Stimulated activated CD4-positive, alpha-beta T cell treated with anti-CD3 and anti-CD28 coated beads, Interleukin-1b, Interleukin-23, amount 100 ng/mL, for 1 hour (primary cell): ENCODE measurements at places on chromosomes 2 and 18.

DNA sequence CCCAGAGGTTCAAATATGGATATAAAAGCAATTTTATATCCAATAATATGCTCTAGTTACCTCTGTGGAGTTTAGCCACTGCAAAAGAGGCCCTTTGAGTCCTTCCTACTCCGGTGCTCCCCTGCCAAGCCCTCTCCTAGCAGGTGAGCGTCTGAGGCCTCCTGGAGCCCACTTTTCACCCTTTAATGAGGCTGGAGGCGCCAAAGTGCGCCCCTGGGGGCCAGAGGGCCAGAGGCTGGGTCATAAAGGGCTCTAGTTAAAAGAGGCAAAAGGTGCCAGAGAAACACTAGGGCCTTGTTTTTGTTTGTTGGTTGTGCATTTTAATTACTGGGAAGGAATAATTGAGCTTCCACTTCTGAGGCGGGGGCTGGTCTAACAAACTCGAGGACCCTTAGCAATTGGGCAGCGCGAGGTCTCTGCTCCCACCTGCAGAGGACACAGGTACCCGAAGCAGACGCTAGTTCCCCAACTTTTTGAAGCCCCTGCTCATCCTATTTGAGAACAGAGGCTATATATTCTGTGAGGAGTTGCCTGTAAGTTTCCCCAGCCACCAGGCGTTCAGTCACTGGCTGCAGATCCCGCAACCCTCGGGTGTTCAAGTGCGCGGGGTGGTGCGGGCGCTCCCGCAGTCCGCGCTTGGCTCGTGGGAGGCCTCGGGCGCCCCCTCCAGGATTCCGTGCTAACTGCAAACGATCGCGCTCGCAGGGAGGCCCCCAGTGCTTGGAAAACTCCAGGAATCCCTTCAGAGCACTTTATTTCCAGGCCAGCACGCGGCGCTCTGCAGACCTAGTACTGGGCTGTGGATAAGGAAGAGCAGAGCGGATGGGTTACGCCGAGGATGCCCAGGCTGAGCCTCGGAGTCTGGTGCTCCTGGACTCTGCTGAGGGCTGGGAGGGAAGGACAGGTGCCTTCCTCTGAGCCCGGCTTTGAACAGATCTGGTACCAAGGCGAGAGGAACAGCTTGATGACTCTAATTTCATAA, 14.1 kb downstream of the MSGN1 start:
- DNase-seq, result no peak

DNA sequence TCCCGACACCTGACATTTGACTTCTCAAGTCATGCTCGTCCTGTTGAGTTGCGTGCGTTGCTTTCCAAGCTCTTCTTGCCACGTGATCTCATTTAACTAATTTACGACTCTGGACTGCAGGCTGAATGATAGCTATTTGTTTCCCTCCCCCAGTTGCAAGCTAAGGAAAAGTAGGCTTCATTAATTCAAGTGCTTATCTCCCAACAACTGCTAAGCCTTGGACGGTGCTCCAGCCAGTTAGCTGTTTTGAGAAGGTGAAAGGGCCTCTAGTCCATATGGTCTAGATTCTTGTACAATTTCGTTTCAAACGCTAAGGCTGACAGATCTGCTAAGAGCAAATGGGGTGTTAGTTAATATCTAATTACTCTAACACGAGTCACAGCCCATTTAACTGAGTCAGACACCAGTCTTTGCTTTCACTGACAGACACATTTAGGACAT, 21.1 kb downstream of the GPR45 start:
- DNase-seq, result no peak

DNA sequence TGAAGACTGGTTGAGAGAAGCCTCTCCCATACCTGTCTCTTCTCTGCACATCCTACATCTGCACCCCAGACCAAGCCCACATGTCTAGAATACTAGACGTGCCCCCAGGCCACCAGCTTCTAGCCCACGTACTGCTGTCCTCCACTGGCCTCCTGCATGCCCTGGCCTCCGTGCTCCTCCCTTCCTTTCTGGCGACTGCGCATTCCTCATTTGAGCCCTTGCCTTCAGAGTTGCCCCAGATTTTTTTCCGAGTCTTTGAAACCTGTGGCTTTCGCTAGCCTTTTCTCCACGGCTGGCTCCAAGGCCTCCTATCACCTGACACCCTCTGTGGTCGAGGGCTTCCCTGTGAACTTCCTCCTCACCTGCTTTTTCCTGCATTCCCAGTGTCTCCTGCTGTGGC, 11.2 kb downstream of the RNF144A start:
- DNase-seq, result no peak

GRCh38 chr2:12502759-12503158, 214.0 kb upstream of the TRIB2 start:
- DNase-seq, result no peak

- DNase-seq, result no peak
These were observed 6.8 kb downstream of the B3GNT2 start for GRCh38 chr2:62202729-62203128.

GRCh38 chr2:173652767-173653431, 298.2 kb downstream of the CDCA7 start:
- DNase-seq, result no peak

GRCh38 chr2:219538504-219538951, 5.1 kb downstream of the CHPF start:
- no peak for DNase-seq

DNA sequence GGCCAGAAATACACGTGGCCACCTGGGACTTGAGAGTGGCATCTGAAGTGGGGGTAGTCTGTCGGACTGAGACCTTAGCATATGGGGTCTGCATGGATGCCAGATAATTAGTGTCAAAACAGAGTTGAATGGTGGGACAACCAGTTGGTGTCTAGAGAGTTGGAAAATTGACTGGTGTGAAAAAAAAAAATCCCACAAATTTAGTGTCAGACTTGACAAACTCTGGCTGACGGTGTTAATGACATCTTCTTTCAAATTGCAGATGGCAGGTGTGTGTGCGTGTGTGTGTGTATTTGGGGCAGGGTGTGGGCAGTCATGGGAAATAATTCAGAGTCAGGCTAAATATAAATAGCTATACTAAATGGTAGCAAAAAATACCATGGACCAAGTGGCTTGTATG, 365.4 kb upstream of the RGPD4 start:
- no peak for DNase-seq

DNA sequence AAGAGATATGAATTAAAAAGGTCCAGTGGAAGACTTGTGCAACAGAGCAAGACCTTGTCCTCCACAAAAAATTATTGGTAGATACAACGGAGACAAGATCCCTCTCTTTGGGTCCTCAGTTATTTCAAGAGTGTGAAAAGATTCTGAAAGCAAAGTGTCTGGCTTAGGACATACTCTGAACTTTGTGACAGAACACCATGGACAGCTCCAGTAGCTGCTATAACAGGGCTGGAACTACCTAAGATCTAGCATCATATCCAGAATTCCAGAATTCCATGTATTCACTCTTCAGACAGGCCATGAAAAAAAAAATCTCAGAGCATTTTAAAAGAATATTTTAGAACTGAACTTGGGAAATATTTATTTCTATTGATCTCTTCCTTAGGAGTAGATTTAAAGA, 74.8 kb upstream of the ZBTB14 start:
- DNase-seq, result no peak

- no peak for DNase-seq
These were observed 177.8 kb downstream of the ACKR3 start for GRCh38 chr2:236747426-236747825.

DNA sequence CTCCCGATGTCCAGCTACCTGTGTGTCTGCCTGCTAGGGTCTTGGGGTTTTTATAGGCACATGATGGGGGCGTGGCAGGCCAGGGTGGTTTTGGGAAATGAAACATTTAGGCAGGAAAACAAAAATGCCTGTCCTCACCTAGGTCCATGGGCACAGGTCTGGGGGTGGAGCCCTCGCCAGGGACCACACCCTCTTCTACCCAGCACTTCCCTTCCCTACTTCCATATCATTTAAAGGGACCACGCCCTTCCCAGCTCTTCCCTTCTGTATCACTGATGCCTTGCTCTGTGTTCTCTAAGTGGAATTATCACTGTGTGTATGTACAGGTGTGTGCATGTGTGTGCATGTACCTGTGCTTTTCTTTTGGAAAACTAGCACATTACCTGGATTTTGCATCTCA, 6.3 kb downstream of the UGT1A1 start:
- DNase-seq, result no peak

GRCh38 chr18:35164133-35164532, 76.7 kb upstream of the ZNF397 start:
- no peak for DNase-seq

- DNase-seq, result no peak
These were observed 172.3 kb downstream of the ALK start for GRCh38 chr2:29749041-29749440.

DNA sequence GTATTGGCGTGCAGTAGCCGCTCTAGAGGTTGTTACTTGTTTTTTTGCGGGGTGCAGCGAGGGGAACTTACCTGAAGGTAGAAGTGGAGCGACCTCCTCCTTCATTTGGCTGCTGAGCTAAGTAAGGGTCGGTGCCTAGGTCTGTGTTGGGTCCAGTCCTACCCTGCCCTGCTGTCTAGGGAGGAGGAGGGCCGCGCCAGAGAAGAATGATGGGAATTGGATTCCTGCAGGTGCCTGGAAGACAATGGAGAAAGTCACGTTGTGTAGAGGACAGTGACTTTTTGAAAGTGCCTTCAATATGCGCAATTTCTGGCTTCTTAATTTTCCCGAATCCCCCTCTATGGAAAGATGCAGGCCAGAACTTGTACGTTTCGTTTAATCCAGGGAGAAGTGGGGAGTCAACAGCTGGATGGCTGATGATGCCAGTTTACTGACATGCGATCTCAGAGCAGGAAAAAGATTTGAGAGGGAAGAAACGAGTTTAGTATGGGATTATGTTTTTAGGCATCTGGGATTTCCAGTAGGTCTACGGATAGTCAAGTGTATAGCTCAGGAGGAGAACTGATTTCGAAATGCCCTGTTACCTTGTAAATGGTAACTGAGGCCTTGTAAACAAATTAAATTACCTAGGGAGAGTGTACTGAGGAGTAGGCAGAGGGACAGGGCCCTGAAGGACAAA, 653 bp downstream of the MRPS9 start:
- no peak for DNase-seq

GRCh38 chr2:107323946-107324565, 438.1 kb upstream of the ST6GAL2 start:
- DNase-seq, result no peak

GRCh38 chr2:134312482-134312881, 58.6 kb downstream of the MGAT5 start:
- no peak for DNase-seq

DNA sequence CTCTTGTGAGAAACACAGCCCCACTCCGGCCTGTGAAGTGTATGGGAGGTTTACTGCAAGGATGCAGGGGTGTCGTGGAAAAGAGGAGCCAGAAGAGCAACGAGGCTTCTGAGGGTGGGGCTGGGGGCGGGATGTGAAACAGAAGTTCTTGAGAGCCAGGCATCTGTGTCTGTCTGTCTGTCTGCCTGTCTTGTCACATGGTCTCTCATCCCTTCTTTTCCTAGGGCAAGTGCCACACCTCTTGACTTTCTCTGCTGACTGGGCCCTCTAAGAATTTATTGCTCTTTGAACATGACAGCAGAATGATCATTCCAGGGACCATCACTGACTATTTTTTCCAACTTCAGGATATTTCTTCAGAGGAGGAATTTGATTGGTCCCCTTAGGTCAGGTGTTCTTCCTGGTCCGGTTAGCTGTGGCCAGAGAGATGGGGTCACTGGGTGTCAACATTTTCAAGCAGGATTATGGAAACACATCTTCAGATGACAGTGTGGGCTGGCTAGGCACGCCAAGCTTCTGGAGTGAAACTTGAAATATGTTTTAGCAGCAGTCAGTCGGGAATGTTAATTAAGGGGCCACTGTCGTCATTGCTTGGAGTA, 131.0 kb downstream of the FHOD3 start:
- DNase-seq, result no peak

DNA sequence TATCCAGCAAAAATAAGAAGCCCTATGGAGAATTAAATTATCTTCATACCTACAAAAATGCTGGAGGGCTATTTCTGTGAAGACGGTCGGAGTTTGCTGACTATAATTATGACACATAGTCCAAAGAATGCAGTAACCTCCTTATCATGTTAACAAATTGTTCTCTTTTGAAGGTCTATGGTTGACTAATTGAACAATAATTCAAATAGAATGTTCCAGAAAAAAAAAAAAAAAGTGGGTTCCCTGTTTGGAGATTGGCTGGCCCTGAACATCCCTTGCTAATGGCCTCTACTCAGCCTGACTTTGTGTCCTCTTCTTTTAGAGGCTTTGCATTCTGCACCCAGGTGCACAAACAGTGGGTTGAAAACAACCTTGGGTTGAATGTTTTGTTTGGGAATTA, 82.8 kb upstream of the CCBE1 start:
- no peak for DNase-seq

DNA sequence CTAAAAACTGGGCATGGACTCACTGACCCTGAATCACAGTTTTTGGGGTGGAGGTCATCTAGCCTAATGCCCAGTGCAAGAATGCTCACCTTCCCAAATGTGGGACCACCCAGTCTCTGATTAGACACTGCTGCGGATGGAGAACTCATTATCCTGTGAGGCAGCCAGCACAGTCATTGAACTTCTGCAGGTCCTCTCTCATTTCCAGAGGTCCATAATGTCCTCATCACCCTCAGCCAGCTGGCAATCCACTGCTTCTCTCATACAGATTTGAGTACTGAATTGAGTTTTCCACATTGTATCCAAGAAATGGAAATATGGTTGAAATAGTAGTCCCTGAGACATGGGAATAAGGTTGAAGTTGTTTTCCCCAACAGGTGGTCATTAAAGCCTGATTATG, 5.0 kb upstream of the MYO5B start:
- no peak for DNase-seq

DNA sequence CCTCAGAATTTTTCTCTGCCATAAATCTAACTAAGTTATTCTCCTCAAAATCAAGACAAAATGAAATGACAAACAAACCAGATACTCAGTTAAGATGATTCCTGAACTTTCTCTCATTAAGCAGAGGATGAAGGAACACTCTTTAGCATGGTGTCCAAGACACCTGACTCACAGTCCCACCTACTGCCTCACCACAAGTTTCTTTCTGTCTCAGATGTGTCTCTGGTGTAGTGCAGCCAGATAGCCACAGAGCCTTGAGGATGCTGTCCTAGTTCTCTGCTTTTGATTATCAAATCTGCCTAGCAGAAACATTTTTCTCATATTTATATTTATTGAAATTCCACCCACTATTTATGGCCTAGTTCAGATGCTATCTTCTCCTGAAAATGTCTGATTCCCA, 103.6 kb upstream of the TMEM200C start:
- DNase-seq, result no peak

GRCh38 chr2:501130-501529, 176.1 kb downstream of the TMEM18 start:
- DNase-seq, result no peak

GRCh38 chr18:12236934-12237832, 17.0 kb upstream of the CIDEA start:
- DNase-seq, result no peak

DNA sequence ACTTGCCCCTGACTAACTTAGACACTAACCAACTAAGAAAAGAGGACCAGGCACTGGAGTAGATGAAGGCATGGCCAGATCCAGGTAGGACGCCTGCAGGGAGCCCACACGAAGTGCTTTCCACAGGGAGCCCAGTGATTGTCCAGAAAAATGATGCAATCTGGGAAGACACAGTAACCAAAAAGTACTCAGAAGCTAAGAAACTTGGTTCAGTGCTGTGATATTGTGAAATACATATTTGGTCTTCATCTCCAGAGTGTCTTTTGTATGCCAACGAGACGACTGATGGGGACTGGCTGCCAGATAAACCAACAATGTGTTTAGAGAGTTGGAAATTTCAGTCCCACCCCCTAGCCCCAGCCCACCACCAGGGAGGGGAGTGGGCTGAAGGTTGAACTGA, 135.0 kb downstream of the SP3 start:
- no peak for DNase-seq
